Thymus (tissue), 14 donors: ENCODE measurements at places on chromosomes 6 and 20.

GRCh38 chr6:31579546-31580437 is 2.4 kb downstream of the LTB start:
- DNase-seq = no peak

GRCh38 chr6:16836144-16836981 is 75.1 kb upstream of the ATXN1 start:
- peak; percentile 35 for DNase-seq

GRCh38 chr6:155889410-155889809 is 433.8 kb upstream of the NOX3 start:
- no peak for DNase-seq

DNA sequence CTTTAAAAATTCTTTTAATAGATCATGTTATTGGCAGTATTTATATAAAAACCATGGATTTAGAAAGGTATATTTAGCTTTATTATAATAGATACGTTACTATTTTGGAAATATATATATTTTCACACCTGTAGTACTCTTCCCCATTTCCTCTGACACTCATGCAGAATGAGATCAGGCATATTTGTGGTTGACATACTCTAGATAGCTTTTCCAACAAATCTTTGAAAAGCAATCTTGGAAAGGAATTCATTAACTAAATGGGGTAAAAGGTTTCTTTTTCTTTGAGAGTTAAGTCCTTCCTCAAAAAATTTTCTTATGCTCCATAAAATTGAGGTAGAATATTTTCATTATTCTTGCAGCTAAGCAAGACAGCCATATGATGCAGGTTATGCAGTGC is 14.5 kb downstream of the ASF1A start:
- no peak for DNase-seq

GRCh38 chr20:52340036-52340634 is 148.6 kb upstream of the ZFP64 start:
- no peak for DNase-seq

- DNase-seq = no peak
Observed at GRCh38 chr6:159590835-159591234, 102.2 kb downstream of the SOD2 start.

DNA sequence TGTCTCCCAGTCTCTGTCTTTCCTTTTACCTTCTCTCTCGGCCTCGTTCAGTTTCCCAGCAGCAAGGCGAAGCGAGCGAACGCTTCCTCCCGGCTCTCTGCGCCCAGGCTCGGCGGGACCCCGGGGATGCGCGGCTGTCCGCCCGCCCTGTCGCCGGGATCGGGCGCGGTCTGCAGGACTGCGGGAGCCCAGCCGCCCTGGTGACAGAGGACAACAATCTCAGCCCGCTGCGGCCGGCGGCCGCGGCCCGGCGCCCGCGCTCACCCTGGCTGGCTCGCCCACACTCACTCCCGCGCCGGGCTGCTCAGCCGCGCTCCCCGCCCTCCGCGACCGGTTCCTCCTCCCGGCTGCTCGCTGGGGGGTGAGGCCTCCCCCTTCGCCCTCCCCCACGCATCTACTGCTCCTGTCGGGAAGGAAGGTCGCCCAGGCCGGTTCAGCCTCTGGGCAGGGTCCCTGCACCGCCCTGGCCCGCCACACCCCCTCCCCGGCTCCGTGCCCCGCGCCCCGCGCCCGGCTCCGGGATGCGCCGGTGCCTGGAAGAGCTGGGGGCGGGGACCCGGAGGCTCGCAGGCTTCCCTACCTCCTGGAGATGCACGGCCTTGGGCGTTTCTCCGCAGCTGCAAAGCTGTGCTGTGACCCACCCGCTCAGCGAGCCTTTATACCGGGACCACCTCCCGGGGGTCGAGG is 410 bp downstream of the SYNE1 start:
- no peak for DNase-seq

DNA sequence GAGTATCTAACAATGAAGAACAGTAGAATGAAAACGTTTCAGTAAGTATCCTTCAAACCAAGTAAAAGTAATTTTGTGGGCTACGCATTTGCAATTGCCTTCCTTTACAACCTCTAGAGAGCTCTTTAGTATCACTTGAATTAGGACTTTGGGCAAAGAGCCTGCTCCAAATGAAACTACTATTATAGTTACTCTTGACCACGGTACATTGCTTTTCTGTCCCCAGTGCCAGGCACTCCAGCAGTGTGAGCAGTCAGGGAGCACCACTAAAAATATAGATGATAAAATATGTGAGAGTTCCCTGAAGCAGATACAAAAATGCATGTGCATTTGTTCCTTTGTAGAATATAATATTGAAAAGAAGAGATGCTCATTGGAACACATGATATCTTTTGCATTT is 450.1 kb upstream of the MANEA start:
- no peak for DNase-seq

DNA sequence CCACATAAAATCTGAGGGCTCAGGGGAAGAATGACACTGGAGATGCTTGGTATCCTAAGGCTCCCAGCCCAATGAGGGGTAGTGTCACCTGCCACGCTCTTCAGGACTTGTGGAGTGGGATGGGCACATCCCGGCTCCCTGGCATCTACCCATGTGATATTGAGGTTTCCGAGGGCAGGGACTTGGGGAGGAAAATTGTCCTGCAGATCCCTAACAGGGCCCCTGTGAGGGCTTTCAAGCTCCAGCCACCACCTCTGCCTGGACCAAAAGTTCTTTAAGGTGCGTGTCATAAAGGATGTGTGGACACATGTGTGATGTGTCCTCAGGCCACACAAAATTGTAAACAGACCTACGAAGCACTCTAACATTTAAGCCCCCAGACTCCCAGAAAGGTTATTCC is 2.5 kb downstream of the SCML4 start:
- DNase-seq = no peak

GRCh38 chr6:118168421-118168820 is 261.4 kb downstream of the SLC35F1 start:
- no peak for DNase-seq

DNA sequence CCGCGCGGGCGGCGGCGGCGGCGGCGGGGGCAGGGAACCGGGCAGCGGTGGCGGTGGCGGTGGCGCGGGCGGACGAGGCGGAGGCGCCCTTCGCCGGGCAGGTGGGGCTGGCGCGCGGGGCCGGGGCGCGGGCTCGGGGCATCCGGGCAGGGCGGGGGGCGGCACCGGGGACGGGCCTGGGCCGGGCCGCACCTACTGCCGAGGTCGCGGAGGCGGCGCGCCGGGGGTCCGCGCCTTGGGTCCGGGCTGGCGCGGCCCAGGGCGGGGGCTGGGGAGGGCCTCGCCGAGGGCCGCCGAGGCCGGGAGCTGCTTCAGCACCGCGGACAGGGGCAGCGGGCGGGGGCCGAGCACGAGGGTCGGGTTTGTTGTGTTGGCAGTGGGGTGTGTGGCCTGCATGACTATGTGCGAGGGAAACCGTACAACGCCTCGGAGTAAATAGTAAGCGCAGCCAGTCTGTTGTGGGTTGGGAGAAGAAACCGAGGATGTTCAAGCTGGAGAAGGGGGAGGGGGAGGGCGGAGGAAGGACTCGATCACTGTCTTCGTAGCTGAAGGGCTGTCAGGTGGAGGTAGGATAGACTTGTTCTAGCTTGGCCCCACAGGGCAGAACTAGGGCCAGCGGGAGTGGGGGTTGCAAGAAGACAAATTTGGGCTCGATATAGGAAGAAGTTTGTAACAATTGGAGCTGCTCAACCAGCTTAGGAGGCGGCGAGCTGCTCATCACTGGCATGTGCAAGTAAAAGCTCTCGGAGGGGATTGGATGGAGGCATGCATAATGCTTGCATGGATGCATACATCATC is 593 bp downstream of the MMP24 start:
- DNase-seq = peak; percentile 56

GRCh38 chr6:28600245-28600644 is 74.6 kb downstream of the GPX5 start:
- DNase-seq = no peak

GRCh38 chr6:99349171-99350141 is at the start of gene FAXC:
Gene FAXC (minus strand): TSS chr6:99349674. CDS start chr6:99349372, 302 bp downstream.
- DNase-seq = no peak

DNA sequence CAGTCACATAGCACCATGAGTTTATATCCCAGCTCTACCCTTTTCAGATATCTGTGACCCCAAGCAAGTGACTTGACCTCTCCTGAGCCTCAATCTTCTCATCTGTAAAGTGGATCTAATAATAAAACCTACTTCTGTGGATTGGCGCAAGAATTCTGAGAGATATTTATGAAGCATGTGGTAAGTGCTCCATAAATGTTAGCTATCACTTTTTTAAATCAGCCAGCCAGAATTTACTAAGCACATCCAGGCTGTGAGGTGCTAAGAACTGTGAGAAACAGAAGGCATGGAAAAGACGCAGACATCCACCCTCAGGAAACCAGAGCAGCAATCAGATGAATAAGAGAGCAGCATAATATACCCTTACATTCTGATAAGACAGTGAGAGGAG is 862 bp downstream of the C20orf96 start:
- DNase-seq = no peak

GRCh38 chr6:113625850-113626249 is 231.3 kb upstream of the MARCKS start:
- DNase-seq = no peak

- no peak for DNase-seq
Observed at GRCh38 chr20:35732644-35732982, 9.4 kb downstream of the RBM39 start.

- no peak for DNase-seq
Observed at GRCh38 chr20:32562495-32562911, 22.6 kb downstream of the NOL4L start.

DNA sequence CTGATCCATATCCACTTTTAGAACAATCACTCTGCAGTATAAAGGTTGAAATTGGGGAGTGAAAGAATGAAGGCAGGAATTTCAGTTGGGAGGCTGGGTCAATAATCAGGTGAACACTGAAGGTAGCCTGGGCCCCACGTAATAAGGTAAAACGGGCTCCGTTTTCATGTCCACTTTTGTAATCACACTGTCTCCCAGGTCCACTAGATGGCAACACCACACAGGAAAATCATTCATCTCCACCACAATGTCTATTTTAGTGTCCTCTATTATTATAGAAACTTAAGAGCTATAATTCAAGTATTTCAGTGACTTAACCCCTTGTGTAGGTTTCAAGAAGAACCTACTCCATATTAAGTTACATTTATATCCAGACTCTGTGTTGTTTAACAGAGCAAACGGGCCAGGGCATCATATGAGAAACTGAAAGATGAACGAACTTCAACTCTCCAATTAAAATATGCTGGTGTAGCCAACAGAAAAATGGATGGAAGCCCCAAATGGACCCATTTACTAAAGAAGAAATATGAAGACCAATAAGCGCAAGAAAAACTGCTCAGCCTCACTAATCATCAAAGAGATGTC is 45.9 kb upstream of the MC3R start:
- no peak for DNase-seq

DNA sequence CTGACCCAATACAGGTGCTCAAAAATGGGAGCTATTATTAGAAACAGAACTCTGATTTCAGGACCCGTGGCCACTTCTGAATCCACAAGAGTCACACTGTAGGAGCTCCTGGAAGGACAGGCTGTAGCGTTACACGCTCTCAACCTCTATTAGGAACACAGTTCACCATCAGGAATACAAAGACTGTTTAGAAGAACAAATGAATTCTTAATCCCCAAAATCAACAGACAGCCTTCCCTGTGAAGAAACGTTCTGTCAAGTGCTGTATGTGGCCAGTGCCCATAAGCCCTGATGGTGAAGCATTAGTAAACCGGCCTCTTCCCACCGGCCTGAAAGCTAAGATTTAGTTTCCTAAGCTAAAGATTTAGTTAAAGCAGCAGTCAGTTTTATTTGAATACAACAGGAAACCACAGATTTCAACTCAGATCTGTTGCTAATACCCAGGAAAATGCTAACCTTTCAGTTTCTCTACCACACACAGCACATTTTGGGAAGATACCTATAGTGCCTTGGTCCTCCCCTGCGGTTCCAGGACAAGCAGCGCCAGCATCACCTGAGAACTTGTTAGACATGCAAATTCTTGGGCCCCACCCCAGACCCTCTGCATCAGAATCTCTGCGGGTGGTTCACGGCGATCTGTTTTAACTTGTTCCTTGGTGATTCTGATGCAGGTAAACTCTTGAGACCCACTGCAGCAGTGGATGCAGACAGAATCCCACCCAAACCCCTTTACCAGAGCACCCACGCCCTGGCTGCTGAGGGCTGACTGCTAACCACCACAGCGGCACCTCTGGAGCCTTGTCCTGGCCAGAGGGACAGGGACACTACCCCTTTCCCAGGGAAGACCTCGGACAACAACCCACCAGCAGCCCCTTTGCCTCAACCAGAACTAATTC is 33.4 kb downstream of the MTRES1 start:
- no peak for DNase-seq

GRCh38 chr20:4605166-4605565 is 116.5 kb upstream of the PRND start:
- DNase-seq = no peak

- DNase-seq = peak; percentile 21
Observed at GRCh38 chr6:6494677-6495076, 93.8 kb upstream of the LY86 start.

DNA sequence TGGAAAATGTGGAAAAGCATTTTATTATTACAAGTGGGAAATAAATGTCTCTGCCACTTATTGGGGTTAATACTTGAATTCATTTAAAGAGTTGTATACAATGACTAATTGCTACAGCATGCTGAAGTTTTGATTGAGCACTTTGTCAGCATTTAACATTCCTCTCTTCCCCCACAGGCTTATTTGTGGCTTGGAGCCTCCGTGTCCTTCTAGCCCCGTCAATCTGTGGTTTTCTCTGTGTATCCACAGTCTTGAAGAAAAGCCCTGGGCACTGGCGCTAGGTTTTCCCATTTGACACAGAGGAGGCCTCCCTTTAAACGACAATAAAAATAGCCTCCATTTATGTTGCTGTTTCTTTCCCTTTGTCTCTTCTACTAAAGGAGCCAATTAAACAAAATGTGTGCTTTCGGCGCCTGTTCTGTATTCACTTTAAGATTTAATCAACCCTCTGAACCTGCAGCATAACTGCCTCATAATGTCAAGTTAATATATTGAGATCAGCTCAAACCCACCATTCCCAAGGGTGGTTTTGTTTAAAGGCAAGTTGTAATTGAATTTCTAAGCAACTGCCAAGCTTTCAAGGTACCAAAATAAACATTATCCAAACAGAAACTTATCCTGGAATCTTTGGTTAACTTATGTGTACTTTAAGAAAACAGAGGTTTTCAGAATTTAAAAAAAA is 326.6 kb upstream of the RNF24 start:
- no peak for DNase-seq

GRCh38 chr6:145178391-145178790 is 556.9 kb downstream of the EPM2A start:
- no peak for DNase-seq

- DNase-seq = peak; percentile 18
Observed at GRCh38 chr6:153001767-153002612, 519 bp downstream of the MTRF1L start.

GRCh38 chr20:38604873-38605303 is 3.3 kb downstream of the ARHGAP40 start:
- no peak for DNase-seq
